ENCODE measurements at places on chromosomes 1 and 21. TPM values are rescaled to one million over a fixed set of nuclear protein-coding genes. Genes with fewer than 3 reads are reported as not detected.

HSF2BP gene
- 0.27 TPM for polyA plus RNA-seq

STPG1 gene
- polyA plus RNA-seq = 7.8 TPM

IFNLR1 gene
- polyA plus RNA-seq = 1.8 TPM

RC3H1 gene
- polyA plus RNA-seq = 3.6 TPM

TUT4 gene
- polyA plus RNA-seq = 74.6 TPM

RGSL1 gene
- polyA plus RNA-seq = not detected

XCL1 gene
- polyA plus RNA-seq = 0.24 TPM

TSNAX gene
- polyA plus RNA-seq = 98.3 TPM

FOXD3 gene
- polyA plus RNA-seq = 0.61 TPM

CLCA1 gene
- 0.08 TPM for polyA plus RNA-seq

GIPC2 gene
- 10.6 TPM for polyA plus RNA-seq

All from adrenal gland (tissue), 19 donors.